WTC11 (cell line): ENCODE measurements at places on chromosomes 12 and 14. TPM values are rescaled to one million over a fixed set of nuclear protein-coding genes. Genes with fewer than 3 reads are reported as not detected.

The SIRT4 gene
- total RNA-seq: 2.1 to 4.3 TPM (median 2.8 TPM) in 3 replicates

The KRT71 gene
- not detected in 3 replicates for total RNA-seq

The HOXC6 gene
- total RNA-seq: not detected in 3 replicates

The BATF gene
- total RNA-seq: 0.73 TPM in 1 of 3 replicates, not detected in the others

The HPD gene
- 0.39 to 0.48 TPM (median 0.44 TPM) in 3 replicates for total RNA-seq
